ENCODE measurements at places on chromosomes 6 and 20. TPM values are rescaled to one million over a fixed set of nuclear protein-coding genes. Genes with fewer than 3 reads are reported as not detected.

DNA sequence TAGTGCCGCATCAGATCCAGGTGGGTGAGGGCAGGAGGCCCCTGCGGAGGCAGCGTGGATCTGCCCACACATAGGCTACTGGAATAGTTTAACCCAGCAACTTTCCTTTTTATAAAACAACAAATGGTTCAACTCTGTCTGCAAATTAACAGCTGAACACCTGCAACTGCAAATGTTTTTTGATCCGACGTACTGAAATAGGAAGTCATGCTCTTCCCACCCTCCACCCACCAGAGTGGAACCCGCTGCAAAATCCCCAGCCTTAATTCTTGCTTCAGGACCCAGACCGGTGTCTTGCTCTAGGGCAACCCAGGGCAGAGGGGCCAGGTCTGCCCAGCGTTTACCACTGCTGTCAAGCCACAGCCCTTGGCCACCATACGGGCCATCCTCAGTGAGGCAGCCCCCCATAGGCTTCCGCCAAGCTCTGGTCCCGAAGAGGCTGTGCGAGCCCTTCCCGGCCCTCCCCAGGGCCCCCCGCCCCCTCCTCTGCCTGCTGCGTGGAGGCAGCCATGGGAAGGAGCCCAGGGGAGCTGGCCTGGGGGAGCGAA is 334.3 kb downstream of the ZFAND3 start:
- no peak for DNase-seq

- no peak for DNase-seq
Observed at GRCh38 chr6:232982-233640, 59.2 kb upstream of the DUSP22 start.

GRCh38 chr6:36851626-36852025 is 12.4 kb upstream of the CPNE5 start:
- no peak for DNase-seq

GRCh38 chr6:167487749-167488664 is 163.1 kb downstream of the TTLL2 start:
- no peak for DNase-seq

- no peak for DNase-seq
Observed at GRCh38 chr20:23655491-23656211, 17.9 kb upstream of the CST3 start.

GRCh38 chr20:13111249-13111911 is 102.6 kb downstream of the SPTLC3 start:
- no peak for DNase-seq

GRCh38 chr6:78832091-78832808 is 35.1 kb upstream of the IRAK1BP1 start:
- DNase-seq = no peak

DNA sequence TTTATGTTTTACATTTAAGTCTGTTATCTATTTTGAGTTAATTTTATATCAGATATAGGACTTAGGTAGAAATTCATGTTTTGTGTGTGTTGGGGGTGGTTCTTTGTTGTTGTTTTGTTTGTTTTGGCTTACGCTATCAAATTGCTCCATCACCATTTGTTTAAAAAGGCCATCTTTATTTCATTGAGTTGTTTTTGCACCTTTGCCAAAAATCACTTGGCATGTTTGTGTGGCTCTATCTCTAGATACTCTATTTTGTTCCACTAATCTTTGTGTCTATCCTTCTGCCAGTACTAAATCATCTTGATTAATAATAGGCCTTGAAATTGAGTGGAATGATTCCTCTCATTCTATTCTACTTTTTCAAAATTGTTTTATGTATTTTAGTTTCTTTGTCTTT is 7.4 kb downstream of the CYP39A1 start:
- no peak for DNase-seq

DNA sequence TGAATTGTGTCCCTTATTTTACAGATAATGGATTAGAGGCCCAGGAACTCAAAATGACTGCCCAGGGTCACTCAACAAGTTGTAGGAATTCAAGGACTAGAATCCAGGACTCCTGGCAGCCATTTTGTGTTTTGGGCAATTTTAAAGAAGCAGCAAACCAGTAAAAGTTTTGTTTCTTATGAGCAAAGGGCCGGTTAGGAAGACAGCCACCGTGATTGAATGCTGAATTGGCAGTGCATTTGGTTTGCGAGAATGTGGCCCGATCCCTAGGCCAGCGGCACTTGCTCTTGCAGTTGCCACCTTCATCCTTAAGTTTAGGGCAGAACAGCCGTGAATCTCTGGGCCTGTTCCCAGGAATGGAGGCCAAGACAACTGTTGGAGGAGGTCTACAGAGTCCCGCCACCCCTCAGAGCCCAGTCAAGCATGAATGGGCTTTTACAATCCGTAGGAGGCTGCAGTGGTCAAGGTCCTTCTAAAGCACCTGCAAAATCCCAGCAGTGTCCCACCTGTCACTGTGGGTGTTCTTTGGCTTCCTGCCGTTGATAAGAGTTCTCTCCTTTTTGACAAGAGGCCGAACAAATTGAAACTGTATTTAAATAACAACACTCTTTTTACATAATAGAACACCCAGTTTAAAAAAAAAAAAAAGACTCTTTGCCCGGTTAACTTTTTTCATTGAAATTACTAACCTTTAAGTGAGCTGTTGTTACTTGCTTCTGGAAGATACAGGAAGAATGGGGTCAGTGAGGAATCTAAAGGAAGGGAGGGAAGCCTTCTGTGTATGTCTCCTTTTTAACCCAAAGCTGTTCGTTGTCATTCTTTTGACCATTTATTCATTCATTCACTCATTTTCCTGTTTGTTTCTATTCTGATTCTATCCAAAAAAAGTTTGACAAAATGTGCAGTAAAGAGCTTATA is 68.7 kb downstream of the PHACTR2 start:
- no peak for DNase-seq

DNA sequence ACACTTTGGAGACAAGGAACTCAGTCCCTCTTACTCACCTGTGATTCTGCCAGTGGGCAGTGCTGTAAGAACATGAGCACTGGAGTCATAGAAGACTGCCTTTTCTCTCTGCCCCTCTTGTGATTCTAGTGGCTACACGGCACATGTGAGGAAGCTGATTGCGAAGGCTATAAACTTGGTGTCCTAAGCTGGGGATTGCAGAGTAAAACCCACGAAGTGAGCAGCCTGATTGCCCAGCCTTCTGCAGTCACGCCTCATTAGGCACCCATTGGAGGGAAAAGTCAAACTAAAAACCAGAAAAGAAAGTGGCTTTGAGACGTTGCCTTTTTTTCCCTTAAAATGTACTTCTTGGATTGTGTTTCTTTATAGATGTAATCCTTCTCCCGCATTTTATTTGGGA is 748.4 kb upstream of the CHD6 start:
- DNase-seq = no peak

DNA sequence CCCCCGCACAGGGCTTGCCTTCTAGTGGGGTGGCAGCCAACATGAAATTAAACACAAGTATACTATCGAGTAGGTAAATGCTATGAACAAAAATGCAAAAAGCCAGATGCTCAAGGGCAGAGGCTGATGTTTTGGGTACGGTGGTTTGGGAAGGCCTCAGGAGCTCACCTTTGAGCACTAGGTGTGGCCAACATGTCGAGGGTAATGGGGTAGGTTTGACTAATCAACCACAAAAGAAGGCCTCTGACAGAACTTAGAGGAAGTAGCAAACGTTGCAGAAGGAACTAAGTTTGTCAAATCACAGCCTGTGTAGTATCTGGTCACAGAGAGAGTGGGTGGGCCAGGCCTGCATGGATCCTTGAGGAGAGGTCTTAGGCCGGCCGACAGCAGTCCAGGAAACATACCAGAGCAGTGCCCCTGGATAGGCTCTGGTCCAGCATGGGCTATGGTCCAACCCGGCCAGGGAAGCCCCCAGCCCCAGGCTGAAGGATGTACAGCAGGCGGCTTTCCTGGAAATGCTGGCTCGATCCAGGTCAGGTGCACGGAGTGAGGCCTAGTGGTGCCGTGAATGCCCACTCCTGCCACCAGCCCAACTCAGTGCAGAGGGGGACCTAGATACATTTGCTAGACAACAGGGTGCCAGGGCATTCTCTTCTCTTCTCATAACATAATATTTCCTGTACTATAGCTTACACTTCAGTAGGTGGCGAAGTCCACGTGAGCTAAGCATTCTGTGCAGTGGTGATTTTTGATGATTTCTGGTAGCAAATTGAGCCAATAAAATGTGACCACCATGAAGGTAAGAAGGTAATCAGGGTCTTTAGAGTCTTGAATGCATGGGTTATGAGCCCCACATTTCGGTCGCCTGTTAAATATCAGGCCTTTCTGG is 56.3 kb upstream of the CD93 start:
- no peak for DNase-seq

The GJA10 gene
- total RNA-seq = not detected

The PBOV1 gene
- not detected for total RNA-seq

All from CD4-positive, alpha-beta memory T cell (primary cell).